ENCODE measurements at places on chromosomes 1 and 21. TPM values are rescaled to one million over a fixed set of nuclear protein-coding genes. Genes with fewer than 3 reads are reported as not detected.

CLDN17 gene
- total RNA-seq = not detected

CRABP2 gene
- 2.1 TPM for total RNA-seq

PIAS3 gene
- 27.7 TPM for total RNA-seq

FTCD gene
- 1.5 TPM for total RNA-seq

C1QC gene
- total RNA-seq = 800 TPM

GRCh38 chr1:169511316-169512005, 25.7 kb upstream of the SLC19A2 start:
- no peak for DNase-seq

DNA sequence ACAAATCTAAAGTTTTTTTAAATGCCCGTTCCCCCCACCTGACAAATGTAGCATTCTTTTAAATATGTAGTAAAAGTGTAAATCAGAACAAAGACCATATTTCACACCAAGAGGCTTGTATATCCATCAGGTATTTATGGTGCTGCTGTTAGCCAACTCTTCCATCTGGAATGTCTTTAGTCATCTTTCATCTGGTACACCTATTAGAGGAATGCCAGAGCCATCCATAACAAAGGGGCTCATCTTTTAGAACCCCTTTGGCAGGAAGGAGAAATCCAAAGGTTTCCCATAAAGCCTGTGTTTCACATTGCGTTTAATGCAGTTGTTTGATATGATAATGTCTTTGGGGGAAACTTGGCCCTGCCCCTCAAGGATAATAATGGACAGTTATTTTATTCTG, 79.3 kb upstream of the C1orf87 start:
- DNase-seq = no peak

GRCh38 chr1:64348270-64348960, 121.5 kb upstream of the CACHD1 start:
- DNase-seq = no peak

DNA sequence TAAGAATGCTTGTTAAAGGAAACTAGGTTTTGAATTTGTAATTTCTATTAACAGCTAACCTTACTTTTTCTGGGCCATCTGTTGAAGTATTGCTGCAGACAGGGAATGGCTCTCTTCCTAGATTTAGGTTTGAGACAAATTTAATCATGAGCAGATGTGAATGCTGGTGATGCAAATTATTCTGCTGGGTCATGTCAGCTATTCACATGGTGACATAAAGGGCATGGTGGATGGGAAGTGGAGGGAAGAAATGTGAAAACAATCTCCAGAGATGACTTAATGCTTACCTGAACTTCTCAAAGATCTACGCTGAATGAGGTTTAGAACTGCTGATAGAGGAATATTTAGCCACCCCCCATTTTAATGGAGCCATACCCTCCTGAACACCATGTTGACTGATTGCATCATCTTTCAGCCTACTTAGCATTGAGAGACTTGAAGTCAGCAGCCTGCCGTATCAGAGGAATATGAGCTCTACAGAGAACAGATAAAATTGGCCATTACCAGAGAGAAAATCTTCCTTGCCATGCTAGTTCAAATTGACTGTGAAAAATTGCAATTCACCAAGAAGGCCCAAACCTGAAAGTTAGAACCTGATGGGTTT, 138.8 kb downstream of the HHAT start:
- no peak for DNase-seq

DNA sequence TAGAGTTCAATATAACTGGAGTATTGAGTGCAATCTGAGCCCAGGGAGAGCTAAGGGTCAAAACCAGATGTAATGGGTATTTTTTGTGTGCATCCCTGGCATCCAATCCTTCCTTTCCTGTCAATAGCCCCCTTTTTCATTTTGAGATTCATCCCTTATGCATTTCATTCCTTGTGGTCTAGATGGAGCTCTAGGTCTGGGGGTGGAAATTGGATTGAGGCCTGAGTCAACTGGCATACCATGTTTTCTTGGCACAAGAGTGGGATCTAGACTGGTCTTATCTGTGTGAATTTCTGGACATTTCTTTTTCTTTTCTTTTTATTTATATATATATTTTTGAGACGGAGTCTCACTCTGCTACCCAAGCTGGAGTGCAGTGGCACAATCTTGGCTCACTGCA, 67.3 kb upstream of the RAB3GAP2 start:
- no peak for DNase-seq

GRCh38 chr1:227140376-227140775, 177.9 kb downstream of the CDC42BPA start:
- no peak for DNase-seq

GRCh38 chr1:217881607-217882332, 250.6 kb downstream of the SPATA17 start:
- DNase-seq = no peak

DNA sequence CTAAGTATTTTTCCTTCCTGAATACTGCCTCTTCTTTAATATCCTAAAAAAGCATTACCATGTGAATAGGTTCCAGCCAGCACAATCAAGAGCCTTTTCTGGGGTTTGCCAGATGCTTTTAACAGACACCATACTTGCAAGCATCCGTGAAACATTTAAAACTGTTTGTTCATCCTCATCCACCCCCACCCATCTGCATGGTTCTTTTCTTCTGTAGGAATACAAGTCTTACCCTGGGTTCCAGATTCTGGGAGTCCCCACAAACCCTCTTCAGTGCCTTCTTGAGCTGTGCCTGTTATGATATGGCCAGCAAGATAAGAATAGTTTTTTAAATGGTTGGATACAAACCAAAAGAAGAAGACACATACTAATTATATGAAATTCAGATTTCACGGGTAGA, 354.9 kb upstream of the PLXNA2 start:
- DNase-seq = no peak

DNA sequence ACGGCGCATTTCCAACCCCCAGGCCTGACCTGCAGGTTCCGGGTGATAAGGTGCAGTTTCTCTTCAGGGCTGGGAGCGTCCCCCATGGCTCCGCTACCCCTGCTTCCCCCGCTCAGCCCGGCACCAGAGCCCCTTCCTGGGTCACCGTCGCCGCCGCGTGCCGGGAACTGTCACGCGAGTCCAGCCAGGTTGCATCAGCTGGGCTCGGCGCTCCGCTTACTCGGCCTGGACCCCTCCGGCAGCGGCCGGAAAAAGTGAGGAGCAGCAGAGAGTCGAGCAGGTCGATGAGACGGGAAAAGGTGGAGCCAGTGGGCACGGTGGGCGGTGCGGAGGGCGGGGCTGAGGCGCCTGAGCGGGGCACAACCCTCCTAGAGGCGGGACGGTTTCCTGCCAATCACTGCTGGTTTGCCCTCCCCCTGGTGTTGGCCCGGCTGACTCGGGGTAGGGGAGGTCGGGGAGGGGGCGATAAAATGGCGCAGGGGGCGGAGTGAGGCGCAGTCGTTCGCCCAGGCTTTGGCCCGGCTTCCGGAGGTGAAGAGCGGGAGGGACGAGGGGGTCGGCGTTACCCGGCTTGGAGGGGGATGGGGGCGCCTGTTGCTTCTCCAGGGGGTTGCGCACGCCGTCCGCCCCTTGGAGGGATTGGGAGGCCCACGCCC, at the start of the genes S100PBP and YARS1:
Gene S100PBP (plus strand): TSS at position 495 of the 656 bp plus-strand sequence. CDS start 8,447 bp downstream, outside the sequence.
Gene YARS1 (minus strand): TSS at position 200 of the 656 bp plus-strand sequence. CDS start 114 bp downstream, at position 86.
- DNase-seq = peak; percentile 99

GRCh38 chr1:75964760-75965408, 32.7 kb upstream of the ASB17 start:
- no peak for DNase-seq

DNA sequence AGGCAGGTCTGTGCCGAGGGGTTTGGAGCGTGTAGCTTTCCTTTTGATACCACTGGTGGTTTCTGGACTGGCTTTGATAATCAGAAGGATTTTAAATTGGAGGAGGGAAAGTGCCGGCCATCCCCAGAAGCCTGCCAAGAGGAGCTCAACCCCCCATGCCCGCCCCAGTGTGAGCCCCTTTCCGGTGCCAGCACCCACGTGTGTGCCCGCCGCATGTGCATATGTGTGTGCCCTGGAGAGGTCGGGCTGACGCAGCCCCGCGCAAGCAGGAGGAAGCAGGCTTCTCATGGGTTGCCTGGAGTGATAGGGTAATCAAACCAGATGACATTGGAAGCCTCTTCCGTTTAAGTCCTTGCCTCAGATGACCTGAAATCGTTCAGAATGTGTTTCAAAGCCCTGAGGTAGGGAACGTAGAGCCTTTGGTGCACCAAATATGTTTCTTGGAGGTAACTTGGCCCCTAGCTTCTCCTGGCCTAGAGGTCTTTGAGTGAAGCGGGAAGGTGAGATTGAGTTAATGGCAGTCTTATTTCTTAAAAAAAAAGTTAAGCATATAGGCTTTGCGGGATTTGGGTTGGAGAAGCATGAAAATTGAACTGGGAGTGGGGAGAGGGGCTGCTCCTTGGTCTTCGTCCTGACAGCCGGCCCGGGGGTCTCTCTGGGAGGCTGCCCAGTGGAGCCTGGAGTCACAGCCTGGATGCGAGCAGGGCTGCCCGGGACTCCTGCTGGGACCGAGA, 34.1 kb upstream of the ARHGEF16 start:
- DNase-seq = no peak

DNA sequence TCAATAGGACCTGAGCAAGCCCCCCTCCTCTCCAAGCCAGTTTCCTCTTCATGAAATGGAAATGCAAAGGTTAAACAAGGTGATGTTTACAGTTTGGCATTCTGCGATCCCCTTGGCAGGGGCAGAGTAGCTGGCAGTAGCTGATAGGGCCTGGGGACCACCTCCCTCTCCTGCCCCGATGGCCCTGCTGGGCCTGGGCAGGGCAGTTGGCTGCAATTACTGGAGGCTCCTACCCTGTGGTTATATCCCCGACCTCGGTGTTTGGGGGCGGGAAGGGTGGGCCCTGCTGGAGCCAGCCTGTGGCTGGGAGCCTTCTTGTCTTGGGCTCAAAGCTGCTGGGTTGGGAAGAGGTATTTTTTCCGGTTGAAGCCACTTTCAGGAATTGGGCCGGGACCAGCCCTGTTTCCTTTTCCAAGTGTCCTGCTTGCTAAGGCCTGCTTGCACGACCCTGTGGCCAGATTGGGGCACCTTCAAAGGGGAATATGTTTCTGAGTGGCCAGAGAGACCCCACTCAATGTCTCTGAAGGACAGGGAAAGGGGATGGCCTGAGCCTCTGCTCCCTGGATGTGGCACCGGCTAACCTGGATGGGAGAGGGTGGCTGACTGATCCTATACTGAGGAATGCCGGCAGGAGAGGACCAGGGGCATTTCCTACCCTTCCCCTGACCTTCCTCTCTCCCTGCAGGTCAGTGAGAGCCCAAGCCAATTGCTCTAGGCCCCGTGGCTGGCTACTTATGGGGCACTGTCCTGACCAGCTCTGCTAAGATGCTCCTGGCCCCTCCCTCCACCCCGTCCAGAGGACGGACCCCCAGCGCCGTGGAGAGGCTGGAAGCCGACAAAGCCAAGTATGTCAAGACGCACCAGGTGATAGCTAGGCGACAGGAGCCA, 1.9 kb downstream of the FAM110D start:
- DNase-seq = no peak

DNA sequence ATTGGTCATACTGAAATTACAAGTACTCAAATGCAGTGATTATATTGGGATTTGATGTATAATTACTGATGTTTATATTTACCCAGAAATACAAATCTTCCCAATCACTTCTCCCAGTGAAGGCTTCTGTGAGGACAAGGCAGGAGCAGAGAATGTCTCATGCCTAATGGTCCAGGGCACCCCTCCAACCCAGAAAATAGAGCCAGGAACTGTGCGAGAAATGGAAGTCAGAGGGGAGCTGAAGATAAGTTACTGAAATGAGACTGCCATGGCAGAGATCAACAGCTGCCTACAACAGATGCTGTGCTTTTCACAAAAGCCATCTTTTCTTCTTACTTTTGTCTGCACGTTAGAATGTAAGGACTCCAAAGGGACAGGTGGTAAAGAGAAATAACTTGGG, 171.2 kb downstream of the TTLL7 start:
- no peak for DNase-seq

GRCh38 chr1:59266180-59266926, 30.5 kb upstream of the FGGY start:
- DNase-seq = no peak

DNA sequence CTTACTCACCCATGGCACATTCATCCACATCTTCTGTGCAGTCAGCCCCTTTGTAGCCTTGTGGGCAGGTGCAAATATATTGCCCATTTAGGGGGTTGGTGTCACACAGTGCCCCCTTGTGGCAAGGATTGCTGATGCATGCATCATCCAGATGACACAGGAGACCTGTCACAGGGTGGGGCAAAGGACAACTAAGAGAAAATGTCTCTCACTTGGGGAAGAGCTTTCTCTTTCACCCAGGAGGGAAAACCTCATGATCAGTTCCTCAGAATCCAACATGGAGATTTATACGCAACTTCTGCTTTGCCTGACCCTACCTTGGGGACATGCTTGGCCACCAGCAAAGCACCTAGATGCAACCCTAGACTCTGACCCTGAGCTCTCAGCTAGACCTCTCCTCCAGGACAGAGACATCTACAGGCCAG, 71.8 kb upstream of the ADAM30 start:
- DNase-seq = peak; percentile 73

DNA sequence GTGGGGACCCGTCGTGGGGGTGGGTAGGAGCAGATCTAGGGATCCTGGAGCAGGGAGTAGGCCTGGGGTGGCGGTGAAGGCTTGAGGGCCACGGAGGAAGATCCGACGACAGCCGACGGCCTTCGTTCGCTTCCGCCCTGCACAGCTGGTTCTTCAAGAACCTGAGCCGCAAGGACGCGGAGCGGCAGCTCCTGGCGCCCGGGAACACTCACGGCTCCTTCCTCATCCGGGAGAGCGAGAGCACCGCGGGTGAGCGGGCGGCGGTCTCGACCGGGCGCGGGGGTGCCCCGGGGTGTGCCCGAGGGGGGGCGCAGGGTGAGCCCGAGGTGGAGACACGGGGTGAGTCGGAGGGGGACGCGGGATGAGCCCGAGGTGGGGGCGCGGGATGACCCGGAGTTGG, 16.5 kb upstream of the HDAC1 start:
- DNase-seq = no peak

- DNase-seq = no peak
These were observed 203.4 kb downstream of the HS2ST1 start for GRCh38 chr1:87117761-87118368.

GRCh38 chr1:178768423-178768822, 43.4 kb downstream of the RALGPS2 start:
- DNase-seq = no peak

GRCh38 chr1:195516036-195516435, 1092.2 kb downstream of the KCNT2 start:
- no peak for DNase-seq

Measured in lower lobe of right lung (tissue), 2 donors.